ENCODE measurements at places on chromosomes 12 and 14.

GRCh38 chr14:106268013-106268727 lies 741.8 kb downstream of the TMEM121 start:
- no peak for DNase-seq

DNA sequence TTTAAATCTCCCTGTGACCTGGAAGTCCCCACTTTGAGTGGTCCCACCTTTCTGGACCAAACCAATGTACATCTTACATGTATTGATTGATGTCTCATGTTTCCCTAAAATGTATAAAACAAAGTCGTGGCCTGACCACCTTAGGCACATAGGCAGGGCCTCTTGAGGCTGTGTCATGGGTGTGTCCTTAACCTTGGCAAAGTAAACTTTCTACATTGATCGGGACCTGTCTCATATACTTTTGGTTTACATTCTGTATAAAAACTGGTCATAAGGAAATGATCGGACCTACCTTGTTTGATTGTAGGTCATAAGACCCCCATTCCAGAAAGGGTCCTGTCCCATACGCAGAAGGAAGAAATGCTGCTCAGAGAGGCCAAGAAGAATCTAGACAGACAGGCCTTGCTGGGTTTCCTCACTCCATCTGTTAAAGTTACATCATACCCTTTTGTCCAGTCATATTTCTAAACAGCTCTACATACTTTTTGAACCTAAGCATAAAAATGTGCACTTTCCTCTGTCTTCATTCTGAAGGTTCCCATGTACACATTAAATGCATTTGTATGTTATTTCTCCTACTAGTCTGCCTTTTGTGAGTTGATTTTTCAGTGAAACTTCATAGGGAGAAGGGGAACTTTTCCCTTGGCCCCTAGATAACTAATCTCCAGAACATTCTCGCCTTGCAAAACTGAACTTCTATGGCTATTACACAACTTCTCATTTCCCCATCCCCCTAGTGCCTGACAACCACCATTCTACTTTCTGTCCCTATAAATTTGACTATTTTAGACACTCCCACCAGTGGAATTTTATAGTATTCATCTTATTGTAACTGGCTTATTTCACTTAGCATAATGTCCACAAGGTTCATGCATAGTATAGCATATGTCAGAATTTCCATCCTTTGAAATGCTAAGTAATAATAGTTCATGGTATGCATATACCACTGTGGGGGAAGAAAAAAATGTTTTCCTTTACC lies 30.2 kb upstream of the CPM start:
- peak; percentile 72 for DNase-seq

- no peak for DNase-seq
Observed at GRCh38 chr14:79442786-79443185, 768.5 kb downstream of the DIO2 start.

GRCh38 chr12:80087486-80088213 lies 11.7 kb upstream of the OTOGL start:
- no peak for DNase-seq

GRCh38 chr12:132554845-132555630 lies 55.3 kb downstream of the LRCOL1 start:
- peak; percentile 23 for DNase-seq

- no peak for DNase-seq
Observed at GRCh38 chr12:64674367-64674922, 64.2 kb downstream of the RASSF3 start.

- no peak for DNase-seq
Observed at GRCh38 chr12:123150275-123150743, 581 bp downstream of the PITPNM2 start.

GRCh38 chr12:34297790-34298164 lies 275.5 kb downstream of the ALG10 start:
- DNase-seq = no peak

DNA sequence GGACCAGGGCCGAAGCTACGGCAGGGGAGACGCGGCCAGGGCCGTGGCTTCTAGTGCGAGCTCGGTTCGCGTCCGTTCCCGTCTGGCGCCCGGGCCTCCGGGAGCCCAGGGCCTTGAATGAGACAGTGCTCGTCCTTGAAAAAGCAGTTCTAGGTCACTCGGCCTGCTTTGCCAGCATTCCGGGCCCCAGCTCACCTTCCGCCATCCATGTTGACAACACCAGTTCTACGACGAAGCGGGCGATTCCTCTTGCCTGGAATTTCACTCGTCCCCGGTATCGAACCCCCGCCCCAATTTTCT lies 4.5 kb downstream of the OR10AD1 start:
- DNase-seq = peak; percentile 34

DNA sequence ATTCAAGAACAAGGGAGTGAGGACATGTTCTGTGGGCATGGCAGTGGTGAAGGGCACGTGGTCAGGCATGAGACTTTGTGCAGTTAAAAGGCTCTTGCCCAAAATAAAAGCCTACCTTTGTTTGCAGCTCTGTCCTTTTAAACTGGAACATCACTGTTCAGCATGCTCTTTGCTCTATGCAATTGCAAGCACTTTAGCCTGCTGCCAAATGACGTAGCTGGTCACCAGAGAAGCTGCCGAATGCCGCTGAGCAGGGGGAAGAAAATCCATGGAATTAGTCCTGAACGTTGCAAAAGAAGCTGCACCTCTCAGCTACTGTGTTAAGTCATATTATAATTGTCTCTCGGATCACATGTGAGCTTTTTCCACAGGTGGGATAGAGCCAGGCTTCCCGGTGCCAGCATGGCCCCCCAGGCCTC lies 176.3 kb upstream of the DIO2 start:
- no peak for DNase-seq

DNA sequence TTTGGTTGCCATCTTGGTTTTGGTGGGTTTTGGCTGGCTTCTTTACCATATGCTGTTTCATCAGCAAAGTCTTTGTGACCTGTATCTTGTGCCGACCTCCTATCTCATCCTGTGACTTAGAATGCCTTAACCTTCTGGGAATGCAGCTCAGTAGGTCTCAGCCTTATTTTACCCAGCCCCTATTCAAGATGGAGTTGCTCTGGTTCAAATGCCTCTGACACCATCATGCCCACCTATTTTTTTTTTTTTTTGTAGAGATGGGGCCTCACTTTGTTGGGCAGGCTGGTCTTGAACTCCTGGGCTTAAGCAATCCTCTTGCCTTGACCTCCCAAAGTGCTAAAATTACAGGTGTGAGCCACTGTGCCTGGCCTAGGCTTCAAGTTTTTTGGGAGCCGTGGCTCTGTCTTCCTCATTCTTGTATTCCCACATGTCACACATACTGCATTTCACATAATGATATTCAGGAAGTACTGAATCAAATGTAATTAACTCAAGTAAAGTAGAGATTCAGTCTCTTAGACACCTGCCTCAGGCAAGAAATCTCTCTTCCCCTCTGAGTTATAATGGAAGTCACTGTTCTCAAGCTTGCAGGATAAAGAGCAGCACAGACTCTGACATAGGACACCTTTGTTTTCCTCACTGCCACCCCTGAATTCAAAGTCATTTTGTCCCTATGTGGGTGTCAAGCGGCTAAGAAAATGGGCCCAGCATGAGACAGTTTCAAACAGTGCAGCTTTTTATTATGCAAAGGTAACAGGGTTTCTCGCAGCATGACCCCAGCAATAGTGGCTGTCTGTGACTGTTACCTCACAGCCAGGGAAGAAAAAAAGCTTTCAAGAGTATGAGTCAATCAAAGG lies 159.0 kb downstream of the PTPN11 start:
- no peak for DNase-seq

DNA sequence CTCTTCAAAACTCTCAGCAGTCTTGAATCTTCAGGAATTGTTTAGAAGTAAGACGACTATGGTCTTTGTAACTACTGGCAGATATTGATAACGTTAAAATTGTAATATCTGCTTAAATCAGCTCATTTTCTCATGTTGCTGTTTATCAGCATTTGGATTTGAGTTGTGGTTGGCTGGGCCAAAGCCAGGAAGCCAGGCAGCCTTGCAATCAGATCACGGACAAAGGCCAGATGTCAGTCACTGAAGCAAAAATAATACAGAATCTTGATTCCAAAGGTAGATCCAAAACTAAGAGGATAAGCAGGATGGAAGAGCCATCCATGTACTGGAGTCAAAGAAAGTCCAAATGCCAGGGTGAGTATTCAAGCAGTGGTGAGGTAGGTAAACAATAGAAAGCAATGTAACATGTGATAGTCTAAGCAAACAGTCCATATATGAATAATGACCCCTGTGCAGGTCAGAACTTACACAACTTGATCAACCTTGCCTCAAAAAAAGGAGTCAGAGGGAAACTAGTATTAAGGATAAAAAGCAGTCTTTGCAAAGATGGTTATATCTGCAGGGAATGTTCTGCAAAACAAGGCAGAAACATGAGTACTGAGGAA lies 95.8 kb upstream of the RAP1B start:
- no peak for DNase-seq

- DNase-seq = no peak
Observed at GRCh38 chr12:11545484-11546330, 103.8 kb upstream of the ETV6 start.

- peak; percentile 88 for DNase-seq
Observed at GRCh38 chr12:116551952-116552772, 7.0 kb upstream of the MAP1LC3B2 start.
